ENCODE measurements at places on chromosomes 12 and 14.

DNA sequence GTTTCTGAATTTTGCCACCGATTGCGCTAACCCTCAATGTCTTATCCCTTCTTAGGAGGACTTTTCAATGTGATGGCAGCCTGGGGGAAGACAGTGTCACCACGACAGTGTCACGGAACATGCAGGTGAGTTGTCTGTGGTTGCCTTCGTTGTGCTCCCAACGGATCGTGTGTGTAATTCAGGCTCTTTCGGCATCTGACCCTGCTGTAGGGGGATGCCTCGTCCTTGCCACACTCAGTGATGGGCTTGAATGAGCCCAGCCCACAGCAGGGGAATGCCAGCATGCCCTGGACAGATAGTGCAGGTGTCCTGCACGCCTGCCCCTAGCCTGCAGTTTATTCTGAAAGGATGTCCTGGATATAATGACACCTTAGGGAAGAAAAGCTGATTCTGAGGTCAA, 123.8 kb upstream of the RTL1 start:
- DNase-seq, result no peak

DNA sequence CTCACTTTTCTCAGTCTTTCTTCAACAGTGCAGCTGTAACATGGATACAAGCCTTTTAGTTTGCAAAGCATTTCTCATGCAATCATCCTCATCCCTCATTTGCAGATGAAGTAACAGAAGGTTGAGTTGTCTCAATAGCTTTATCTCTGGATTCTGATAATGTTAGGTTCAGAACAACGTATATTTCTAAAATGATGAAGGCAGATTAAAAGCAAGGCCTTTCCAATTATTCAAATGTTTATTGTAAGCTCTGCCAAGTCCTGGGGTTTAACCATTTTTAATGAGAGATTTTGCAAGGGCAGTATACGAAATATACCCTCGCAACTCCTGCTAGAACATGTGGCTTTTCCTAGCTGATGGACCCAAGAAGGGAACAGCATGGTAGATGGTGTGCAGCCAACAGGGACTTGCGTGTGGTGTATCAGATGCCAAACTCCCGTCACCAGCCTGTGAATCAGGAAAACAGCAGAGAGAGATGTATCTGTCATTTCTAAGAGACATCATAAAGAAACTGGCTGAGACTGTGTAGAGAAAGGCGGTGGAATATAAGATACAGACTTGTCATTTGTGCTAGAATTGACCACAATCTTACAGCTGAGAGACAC, 319.7 kb downstream of the MED13L start:
- DNase-seq, result no peak

DNA sequence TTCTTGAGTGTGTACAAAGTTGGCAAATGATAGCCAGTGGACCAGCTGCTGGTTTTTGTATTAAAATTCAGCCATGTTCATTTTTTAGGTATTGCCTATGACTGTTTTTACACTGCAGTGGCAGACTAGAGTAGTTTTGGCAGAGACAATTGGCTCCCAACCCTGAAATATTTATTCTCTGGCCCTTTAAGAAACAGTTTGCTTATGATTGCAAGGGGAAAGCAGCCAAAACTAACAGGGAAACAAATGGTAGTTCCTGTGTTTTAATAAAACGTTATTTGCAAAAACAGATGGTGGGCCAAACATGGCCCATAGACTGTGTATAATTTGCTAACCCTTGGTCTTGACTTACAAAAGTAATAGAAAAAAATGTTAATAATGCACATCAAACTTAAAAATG, 110.2 kb downstream of the ALX1 start:
- DNase-seq, result no peak

- DNase-seq, result peak; percentile 51
Observed at GRCh38 chr12:101928556-101928955, 51.2 kb downstream of the DRAM1 start.

Measured in RCC 7860 (cell line).